Eye (tissue), 1 donor: ENCODE measurements at places on chromosomes 3 and 15.

GRCh38 chr3:172317984-172318383 is 130.3 kb downstream of the GHSR start:
- peak; percentile 78 for DNase-seq

- no peak for DNase-seq
These were observed 45.9 kb downstream of the ATP2C1 start for GRCh38 chr3:130939753-130940152.

DNA sequence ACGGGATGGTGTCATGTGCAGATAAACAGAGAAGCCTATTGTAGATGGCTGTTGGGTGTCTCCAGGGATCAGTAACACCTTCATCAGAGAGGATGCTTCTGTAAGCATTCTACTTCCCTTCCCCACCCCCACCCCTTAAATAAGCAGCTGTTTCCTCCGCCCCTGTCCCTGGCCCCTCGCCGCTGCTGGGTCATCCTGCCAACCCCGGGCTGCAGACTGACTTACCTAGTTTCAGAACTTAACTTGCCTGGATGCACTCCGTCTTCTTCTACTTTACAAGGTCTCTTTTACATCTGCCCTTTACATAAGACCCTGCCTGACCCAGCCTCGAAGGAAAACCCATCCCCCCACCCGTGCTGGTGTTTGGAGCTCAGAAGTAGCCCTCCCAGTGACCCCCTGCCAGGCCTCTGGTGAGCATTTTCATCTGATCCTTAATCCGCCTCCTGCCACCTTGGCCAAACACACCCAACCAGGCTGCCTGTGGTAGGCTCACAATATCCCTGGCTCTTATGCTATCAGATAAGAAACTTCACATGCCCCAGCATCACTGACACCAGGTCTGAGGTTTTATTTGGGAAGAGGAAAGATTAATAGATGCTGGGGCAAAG is 103.0 kb upstream of the HES1 start:
- DNase-seq = no peak

GRCh38 chr15:70699890-70700289 is 63.5 kb downstream of the UACA start:
- DNase-seq = peak; percentile 28

- no peak for DNase-seq
These were observed 57.1 kb upstream of the POU1F1 start for GRCh38 chr3:87333393-87333892.

GRCh38 chr15:34642247-34642646 is 58.8 kb upstream of the GOLGA8B start:
- peak; percentile 21 for DNase-seq

DNA sequence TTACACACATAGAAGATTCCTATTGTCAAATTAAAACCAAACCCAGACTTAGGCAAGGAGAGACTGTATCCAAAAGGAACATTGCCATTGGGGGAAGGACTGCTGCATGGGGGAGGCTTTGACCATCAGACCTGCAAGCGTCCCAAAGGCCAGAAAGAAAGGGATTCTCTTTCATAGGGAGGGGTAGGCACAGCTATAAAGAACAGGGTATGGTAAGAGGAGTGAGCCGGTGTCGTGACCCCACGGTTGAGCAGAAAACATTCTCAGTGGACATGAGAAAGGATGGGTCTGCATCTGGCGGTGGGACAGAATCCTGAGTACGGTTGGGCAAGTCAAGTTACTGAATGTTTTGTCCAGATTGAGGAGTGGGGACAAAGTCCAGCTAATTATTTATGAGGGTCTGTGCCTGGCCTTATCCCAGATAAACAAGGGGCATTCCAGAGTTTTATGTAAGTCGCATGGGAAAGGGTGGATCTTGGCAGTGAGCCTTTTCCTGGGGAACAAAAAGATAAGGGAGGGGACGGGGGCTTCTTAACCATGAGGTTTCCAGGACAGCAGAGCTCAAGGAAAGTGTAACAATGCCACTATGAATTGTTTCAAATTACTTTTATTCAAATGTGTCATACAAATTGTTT is 357.8 kb downstream of the OCA2 start:
- no peak for DNase-seq

GRCh38 chr3:29398787-29399186 is 117.9 kb downstream of the RBMS3 start:
- no peak for DNase-seq

- DNase-seq = no peak
These were observed 163.7 kb upstream of the TP63 start for GRCh38 chr3:189467451-189467850.

DNA sequence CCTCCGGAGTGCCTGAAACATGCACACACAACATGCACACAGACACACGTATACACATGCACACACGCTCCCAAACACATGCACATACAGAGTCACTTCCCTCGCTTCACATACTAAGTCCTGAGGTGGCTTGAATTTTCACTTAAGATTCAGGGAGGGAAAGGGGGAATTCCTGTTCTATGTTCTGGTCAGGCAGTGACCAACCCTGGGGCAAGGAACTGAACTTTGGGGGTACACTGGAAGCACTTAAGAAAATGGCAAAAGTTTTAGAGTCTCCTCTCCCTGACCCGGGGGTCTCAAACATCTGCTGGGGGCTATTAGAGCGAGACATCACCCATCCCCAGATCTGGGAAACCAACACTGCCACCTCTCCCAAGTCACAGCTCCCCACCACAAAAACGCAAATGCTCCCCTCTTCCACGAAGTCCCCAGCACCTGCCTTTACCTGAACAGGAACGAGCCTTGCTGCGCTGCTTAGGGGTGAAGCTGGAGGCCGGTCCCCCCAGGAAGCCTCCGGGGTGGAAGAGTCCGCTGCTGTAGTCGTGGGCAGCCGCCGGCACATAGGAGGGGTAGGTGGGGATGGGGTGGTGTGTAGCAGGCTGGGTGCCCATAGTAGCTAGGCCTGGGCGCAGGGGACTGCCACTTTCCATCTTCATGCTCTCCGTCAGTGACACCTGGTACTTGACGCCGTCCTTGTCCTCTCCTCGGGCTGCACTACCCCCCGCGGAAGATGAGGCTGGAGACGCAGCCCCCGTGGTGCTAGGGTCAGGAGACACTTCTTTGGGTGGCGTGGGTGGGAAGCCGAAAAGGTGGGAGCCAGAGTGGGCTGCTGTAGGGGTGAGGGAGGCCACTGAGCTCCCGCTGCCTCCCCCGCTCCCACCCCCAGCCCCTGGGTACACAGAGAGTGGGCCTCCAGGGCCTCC is 7.5 kb downstream of the GATA2 start:
- peak; percentile 57 for DNase-seq

DNA sequence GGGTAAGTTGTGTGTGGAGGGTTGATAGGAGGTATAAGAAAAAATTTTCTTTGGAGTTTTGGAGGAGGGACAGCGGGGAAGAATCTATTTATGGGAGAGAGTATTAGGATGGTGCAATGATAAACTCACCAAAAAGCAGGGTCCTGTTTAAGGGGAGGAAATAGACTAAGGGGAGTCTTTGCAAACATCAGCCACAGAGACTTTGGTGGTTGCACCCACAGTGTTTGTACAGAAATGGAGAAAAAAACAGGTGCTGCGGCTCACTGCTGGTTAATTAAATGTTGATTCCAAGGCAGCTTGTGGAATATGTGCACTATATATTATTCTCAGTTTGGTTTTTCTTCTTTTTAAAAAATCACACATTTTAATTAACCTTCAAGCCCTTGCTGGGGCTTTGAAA is 182.1 kb downstream of the NECTIN3 start:
- no peak for DNase-seq

- peak; percentile 27 for DNase-seq
These were observed 88.3 kb upstream of the COL8A1 start for GRCh38 chr3:99549957-99550603.

DNA sequence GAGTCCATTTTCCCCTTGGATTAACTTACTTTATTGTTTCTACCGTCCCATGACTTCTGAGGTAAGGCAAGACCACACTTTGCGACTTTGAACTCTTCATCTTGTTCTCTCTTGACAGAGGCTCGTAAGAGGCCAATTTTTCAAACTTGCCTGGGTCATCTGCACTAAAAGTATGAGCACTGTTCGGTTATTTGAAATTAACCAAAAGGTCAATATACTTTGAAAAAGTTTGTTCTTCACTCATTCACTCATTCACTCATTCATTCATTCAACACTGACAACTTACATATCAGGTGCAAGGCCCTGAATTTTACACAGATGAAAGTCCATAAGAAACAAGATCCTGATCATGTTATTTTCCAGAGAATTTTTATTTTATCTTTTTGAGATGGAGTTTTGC is 57.9 kb downstream of the ATP1B3 start:
- DNase-seq = no peak

- no peak for DNase-seq
These were observed 1.3 kb downstream of the CTNNB1 start for GRCh38 chr3:41200669-41201021.

DNA sequence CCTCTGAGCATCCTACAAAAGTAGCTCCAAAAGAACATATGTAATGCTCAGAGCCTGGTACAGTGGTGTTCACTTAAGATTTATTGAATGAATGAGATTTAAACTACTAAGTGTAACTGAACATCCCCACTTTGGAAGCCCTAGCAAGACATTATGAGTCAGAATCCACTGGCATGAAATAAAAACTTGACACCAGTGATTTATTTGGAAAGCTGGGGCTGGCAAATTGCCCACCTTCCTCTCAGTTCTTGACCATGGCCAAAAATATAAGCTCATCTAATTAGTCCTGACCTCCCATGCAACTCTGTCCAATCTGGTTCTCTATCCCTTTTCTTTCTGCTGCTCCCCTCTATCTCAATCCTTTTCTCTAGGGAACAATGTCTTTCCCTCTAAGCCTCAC is 418.0 kb downstream of the PLCL2 start:
- no peak for DNase-seq

GRCh38 chr3:100730524-100730923 is 21.2 kb downstream of the TFG start:
- no peak for DNase-seq

- no peak for DNase-seq
These were observed 105.8 kb upstream of the UNC13C start for GRCh38 chr15:53872410-53872809.

DNA sequence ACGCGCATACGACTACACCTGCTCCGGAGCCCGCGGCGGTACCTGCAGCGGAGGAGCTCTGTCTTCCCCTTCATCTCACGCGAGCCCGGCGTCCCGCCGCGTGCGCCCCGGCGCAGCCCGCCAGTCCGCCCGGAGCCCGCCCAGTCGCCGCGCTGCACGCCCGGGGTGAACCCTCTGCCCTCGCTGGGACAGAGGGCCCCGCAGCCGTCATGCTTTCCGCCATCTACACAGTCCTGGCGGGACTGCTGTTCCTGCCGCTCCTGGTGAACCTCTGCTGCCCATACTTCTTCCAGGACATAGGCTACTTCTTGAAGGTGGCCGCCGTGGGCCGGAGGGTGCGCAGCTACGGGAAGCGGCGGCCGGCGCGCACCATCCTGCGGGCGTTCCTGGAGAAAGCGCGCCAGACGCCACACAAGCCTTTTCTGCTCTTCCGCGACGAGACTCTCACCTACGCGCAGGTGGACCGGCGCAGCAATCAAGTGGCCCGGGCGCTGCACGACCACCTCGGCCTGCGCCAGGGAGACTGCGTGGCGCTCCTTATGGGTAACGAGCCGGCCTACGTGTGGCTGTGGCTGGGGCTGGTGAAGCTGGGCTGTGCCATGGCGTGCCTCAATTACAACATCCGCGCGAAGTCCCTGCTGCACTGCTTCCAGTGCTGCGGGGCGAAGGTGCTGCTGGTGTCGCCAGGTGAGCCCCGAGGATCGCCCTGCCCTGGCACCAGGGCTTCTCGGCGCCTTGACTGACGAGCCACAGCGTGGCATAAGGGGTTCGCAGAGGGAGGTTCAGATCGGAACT is 420 bp downstream of the SLC27A2 start:
- DNase-seq = peak; percentile 70

GRCh38 chr3:108319428-108320082 is 23.2 kb downstream of the HHLA2 start:
- DNase-seq = peak; percentile 8

- DNase-seq = no peak
These were observed 33.8 kb upstream of the TFRC start for GRCh38 chr3:196115678-196116083.

GRCh38 chr3:160343132-160343531 is 55.9 kb downstream of the IFT80 start:
- DNase-seq = peak; percentile 11

GRCh38 chr15:58484791-58485600 is 53.2 kb downstream of the LIPC start:
- DNase-seq = no peak

DNA sequence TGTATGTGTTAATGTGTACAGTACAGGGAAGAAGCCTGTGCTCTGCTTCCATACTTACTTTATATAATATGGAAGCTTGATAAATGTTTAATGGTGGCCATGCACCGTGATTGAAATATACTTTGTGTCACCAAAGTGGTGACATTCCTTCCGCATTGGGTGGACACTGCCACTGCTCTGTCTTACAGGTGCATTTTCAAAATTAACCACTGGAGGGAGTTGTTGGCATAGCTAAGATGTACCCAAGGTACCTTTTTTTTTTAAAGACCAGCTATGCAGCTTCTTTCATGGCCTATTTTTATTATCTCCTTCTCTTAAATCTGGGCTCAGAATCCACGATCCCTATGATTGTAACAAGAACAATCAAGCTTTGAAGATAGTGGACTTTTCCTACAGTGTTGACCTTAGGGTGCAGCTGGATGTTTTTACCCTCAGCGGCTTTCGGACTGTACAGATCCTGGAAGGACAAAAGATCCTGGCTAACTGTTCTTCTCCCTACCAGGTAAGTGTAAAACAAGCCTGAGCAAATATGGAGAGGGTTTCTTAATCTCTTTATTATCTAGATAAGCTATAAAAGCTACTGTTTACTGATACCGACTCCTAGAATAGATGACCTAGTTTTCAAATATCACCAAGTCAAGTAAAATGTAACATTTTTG is 21.6 kb upstream of the PAK6 start:
- peak; percentile 94 for DNase-seq

DNA sequence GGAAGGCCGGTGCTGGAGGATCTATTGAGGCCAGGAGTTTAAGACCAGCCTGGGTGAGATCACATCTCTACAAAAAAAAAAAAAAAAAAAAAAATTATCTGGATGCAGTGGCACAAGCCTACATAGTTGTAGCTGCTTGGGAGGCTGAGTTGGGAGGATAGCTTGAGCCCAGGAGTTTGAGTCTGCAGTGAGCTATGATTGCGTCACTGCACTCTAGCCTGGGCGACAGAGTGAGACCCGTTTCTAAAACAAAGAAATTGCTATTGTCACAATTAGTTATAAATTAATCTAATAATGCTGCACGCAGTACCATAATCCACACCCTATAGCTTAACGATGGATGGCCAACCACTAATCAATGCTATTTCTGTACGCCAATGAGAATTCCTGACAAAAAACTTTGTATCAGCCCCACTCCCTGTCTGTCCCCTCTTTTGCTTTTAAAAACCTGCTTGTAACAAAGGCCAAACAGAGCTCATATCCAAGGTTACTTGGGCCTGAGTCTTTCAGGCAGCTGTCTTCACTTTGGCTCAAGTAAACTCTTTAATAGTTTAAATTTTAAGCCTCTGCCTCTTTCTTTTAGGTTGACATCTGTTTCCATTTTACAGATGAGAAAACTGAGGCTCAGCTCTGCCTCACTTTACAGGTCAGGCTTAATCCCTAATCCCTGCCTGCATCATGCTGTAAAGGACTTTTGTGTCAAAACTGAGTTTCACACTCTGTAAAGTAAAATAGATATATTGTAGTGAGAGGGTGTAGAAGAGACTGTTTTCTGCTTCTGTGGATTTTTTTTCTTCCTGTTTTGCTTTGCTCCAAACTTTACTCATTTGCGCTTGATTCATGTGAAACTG is 10.9 kb downstream of the FLNB start:
- DNase-seq = no peak
